ENCODE measurements at places on chromosomes 11 and 22. TPM values are rescaled to one million over a fixed set of nuclear protein-coding genes. Genes with fewer than 3 reads are reported as not detected.

CCDC73 gene
- not detected for total RNA-seq

PKDREJ gene
- under 0.01 TPM for total RNA-seq

PRMT3 gene
- total RNA-seq, result 28.6 TPM

CYTH4 gene
- 0.13 TPM for total RNA-seq

TRIM3 gene
- 16.6 TPM for total RNA-seq

GRM5 gene
- 0.13 TPM for total RNA-seq

E2F8 gene
- 12.8 TPM for total RNA-seq

CLMP gene
- 11.0 TPM for total RNA-seq

MS4A2 gene
- total RNA-seq, result not detected

SMC1B gene
- total RNA-seq, result not detected

BTG4 gene
- not detected for total RNA-seq

ANO1 gene
- 0.27 TPM for total RNA-seq

OR5A1 gene
- total RNA-seq, result not detected

Data from thoracic aorta endothelial cell (primary cell).